Central memory CD8-positive, alpha-beta T cell (primary cell): ENCODE measurements at places on chromosomes 4 and X.

DNA sequence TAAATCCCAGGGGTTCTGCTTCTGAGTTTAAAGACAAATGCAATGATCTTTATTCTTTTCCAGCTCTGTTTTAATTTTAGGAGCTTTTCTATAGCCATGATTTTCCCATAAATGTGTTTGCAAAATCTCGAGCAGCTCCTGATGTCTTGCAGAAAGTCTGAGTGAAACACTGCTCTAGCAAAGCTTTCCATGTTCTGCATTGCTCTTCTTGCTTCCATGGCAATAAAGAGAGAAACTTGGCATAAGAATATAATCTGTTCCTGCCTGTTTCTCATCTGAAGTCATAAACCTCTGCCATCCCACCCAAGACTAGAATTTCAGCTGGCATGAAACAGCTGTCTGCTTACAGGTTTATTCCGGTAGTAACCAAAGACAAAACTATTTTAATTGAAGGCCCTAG is 254.5 kb downstream of the SPRY1 start:
- no peak overlapping the region for H3K4me3 ChIP-seq
- no peaks in the 10 kb centered on the region for H3K27me3 ChIP-seq

GRCh38 chr4:10648479-10648878 is 36.1 kb downstream of the CLNK start:
- no peaks in the 10 kb centered on the region for H3K4me1 ChIP-seq
- no peak overlapping the region for H3K4me3 ChIP-seq
- H3K36me3 ChIP-seq: no peaks in the 10 kb centered on the region
- H3K27me3 ChIP-seq: peaks cover 16% of the 10 kb centered on the region

DNA sequence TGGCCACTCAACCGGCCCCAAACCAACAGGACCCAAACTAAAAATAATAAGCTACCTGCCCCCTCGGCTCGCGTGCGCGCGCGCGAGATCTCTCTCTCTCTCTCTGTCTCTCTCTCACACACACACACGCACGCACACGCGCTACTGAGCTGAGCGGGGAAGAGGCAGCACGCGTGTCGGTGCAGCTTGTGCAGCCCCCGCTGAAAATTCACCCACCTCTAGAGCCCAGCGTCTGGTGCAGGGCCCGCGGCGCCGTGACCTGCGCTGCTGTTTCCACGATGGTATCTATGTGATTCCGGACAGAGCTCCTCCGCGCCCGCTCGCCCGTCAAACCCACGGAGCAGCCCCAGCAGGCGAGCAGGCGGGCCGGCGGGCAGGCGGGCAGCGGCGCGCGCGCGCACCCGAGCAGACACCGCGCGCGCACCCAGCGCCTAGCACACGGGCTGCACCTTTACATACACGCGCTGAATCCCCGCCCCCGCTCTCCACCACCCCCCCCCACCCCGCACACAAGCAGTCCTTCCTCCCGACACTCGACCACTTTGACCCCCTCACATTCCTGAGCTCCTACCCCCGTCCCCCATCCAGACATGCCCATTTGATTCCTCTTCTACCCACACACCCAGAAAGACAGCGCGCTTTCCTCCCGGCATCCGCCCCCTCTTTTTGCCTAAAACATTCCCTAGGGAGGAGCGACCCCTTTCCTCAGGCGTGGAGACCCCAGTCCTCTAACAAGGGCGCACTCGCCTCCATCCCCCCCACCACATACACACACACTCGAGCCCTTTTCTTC is 1.0 kb downstream of the SLITRK4 start:
- no peak for DNase-seq
- peaks cover 10% of the 10 kb centered on the region for H3K27me3 ChIP-seq
- no peaks in the 10 kb centered on the region for H3K36me3 ChIP-seq
- H3K27ac ChIP-seq: no peak overlapping the region
- no peaks in the 10 kb centered on the region for H3K4me1 ChIP-seq

DNA sequence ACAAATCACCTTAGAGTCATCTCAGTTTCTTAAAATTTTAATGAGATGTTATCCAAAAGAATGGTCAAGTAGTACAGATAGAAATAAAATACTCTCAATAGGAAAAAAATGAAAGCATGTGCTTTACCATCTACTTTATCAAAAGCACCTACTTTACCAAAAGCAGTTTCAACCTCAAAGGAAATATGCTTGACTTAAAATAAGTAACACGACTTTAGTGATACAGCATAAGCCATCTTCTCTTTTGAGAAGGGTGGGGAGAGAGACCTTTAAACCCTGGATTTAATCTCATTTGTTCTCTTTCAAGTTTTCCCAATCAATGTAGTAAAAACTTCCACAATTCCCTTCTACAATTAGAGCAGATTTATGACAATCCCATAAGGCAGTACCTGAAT is 26.5 kb downstream of the OTUD4 start:
- peak overlapping the region; percentile 71 for H3K27ac ChIP-seq
- H3K4me3 ChIP-seq: no peak overlapping the region
- H3K36me3 ChIP-seq: peaks cover 74% of the 10 kb centered on the region

GRCh38 chr4:52659722-52660261 is 691 bp upstream of the USP46 start:
- no peak for DNase-seq
- peaks cover 34% of the 10 kb centered on the region for H3K4me1 ChIP-seq
- H3K27me3 ChIP-seq: no peaks in the 10 kb centered on the region
- peak overlapping the region; percentile 65 for H3K27ac ChIP-seq
- peaks cover 5% of the 10 kb centered on the region for H3K36me3 ChIP-seq

- H3K27me3 ChIP-seq: no peaks in the 10 kb centered on the region
- peaks cover 83% of the 10 kb centered on the region for H3K36me3 ChIP-seq
- H3K4me1 ChIP-seq: peaks cover 20% of the 10 kb centered on the region
- DNase-seq: no peak
Measured at GRCh38 chrX:1600406-1601050, 9.1 kb downstream of the AKAP17A start.
